ENCODE measurements at places on chromosomes 1 and 21.

DNA sequence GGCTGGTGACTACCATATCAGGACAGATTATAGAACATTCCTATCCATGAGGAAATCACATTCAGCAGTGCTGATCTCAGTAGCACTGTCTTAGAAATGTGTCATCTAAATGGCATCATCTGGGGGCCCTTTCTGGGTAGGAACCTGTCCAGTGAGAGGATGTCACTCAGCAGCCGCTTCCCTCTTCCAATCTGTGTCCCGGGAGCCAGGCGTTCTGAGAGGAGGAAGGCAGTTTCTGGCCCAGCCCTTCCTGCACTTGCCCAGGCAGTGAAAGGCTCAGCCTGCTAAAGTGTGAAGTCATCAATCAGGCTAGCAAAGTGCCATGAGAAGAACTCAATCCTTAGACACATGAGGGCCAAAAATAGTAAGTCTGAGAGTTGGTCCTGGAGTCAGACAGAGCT is 25.6 kb downstream of the RAB4A start:
- DNase-seq: no peak

- no peak for DNase-seq
Measured at GRCh38 chr21:29403922-29404538, 105.3 kb downstream of the BACH1 start.

GRCh38 chr1:185561629-185562028 is 172.6 kb upstream of the HMCN1 start:
- DNase-seq: no peak

- DNase-seq: no peak
Measured at GRCh38 chr1:198220428-198220827, 63.6 kb downstream of the NEK7 start.

DNA sequence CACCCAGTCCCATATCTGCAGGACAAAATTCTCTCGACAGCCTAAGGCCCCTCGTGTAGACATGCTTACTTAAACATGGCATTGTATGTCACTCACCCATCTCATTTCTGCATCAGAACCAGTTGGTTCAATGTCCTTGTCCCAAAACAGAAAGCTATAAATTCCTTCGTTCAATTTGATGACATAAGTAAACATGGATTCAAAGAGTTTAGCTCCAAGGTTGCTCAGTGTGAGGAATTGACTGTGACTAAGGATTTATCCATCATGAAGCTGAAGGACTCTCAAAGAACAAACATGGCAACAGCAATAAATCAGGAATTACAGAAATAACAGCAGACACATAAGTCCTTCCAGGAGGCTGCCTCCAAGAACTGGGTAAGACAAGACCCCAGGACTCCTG is 237.2 kb downstream of the TOMM20 start:
- DNase-seq: no peak

GRCh38 chr1:44293761-44294315 is 61.2 kb downstream of the ERI3 start:
- no peak for DNase-seq

All from activated naive CD4-positive, alpha-beta T cell treated with Interleukin-2 at 50 U/mL for 16 hours (primary cell).